ENCODE measurements at places on chromosomes 2 and 18.

GRCh38 chr2:52881606-52882005 lies 886.0 kb upstream of the CHAC2 start:
- DNase-seq = no peak

- DNase-seq = no peak
Measured at GRCh38 chr18:79518028-79518682, 122.4 kb downstream of the NFATC1 start.

DNA sequence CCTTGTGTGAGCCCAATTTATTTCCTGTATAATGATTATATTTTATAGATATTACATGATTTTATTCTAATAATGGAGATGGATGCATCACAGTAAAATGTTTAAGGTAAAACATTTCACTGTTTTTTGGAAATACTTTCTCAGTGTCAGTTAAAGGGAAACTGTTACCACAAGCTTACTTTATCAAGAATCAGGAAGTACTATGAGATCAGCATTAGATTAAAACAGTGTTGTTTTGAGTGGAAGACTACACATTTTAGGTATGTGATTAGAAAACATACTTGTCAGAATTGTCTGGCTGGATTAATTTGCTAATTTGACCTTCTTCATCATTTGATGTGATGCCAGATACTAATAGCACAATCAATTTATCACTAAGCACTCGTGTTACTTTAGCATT lies at the start of gene HRH4:
TSS of gene HRH4 (plus strand) at position 250 of the 400 bp plus-strand sequence. CDS start at position 342, 92 bp downstream.
- no peak for DNase-seq

DNA sequence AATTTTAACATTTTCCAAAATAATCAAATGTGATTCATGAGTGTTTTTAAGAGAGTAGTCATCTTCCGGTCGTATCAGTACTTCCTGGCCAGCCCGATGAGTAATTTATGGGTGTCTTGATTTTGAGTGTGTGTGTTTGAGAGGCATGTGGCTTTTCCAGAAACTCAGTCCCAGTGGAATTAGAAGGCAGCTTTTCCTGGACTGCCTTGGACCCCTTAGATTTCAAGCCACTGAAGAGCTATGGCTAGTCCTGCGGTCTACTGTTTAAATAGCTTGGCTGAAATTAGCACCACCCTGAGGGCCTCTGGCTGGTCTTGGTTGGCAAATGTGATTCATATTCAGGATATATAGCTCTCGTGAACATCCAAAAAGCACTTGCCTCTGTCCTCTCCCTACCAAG lies 59.4 kb downstream of the HK2 start:
- no peak for DNase-seq

DNA sequence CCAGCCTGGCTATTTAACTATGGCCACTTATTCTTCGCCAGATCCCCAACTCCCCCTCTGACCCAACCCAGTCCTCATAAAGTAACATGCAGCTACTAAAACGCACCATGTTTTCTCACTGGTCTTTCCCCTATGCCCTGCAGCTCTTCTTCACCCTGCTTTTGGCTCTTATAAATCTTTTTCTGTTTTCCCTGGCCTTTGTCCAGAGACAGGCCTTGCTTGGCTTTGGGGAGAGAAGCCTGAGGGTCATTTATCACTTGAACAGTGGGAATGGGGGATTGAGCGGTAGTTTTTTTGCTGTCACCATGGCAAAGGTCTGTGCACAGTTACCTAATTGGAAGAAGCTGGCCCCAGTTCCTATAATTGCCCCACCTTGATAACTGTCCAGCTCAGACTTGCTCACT lies 202.9 kb upstream of the NT5C1B start:
- no peak for DNase-seq

- no peak for DNase-seq
Measured at GRCh38 chr2:32949260-32949659, 2.5 kb downstream of the LTBP1 start.

DNA sequence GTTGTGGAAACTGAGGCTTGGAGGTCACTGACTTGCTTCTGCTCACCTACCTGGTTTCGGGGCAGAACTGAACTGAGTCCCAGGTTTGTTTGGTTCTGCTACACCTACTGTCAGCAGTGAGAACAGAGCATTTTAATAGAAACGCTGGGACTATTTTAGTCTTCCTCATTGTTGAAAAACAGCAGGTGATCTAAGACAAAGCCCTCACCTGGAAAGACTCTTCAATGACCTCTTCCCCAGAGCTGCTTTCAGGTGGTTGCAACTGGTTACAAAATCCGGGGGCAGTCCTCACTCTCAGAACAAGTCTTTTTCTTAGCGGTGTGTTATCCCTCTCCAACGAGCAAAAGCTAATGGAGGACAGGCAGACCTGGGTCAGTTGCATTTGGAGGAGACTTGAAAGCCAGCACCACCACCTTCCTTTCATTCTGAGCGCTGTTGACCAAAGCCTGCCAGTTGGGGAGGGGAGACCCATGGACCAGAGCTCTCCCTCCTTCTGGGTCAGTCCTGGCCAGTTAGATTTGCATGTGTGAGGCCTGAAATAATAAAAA lies 217.0 kb downstream of the NCK2 start:
- no peak for DNase-seq

DNA sequence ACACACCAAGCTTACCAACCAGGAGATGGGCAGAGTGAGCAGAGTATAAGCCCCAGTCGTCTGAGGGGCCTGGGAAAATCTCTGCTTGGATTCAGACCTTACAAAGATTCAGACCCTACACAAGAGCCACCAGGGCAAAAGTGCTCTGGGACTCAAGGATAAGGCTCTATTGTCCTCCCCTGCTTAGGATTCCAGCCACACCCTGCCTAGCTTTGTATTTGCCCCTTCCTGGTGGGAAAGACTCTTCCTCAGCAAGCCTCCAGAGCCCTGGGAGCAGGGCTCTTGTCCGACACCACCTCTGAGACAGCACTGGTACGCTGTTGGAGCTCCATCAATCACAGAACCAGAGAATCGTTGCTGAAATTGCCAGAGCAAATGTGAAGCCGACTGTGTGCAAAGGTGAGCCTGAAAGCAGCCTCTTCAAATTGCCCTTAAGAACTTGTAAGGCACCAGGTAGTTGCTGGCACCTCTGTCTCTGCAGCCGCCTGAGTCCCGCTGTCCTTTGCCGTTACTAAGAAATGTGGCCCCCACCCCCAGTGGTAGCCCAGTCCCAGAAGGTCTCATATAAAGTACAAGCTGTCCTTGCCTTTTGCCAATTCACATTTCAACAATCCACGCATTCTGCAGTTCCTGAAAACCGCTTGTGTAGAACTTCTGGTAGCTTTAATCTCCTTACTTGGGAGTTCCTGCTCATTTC lies 148.7 kb downstream of the CTIF start:
- DNase-seq = no peak

DNA sequence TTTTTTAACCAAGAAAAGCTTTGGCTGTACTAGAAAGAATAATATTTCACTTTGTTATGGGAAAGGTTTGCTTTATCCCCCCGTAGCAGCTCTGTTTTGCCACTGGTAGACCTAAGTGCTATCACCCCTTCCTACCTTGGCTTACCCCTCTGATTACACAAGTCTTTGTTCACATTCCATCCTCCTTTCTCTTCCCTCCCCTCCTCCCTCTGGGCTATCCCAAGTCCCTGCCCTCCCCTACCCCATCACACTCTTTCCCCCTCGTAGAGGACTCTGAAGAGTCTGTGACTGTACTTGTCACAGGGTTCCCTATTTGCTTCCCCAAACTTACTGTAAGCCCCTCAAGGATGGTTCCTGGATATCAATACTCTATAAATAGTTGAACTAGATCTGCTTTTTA lies 152.9 kb upstream of the NOSTRIN start:
- DNase-seq = no peak

- no peak for DNase-seq
Measured at GRCh38 chr18:8453528-8453927, 155.7 kb upstream of the RAB12 start.

- DNase-seq = no peak
Measured at GRCh38 chr18:43774497-43774896, 497.2 kb upstream of the SYT4 start.

GRCh38 chr18:27966881-27967280 lies 210.0 kb downstream of the CDH2 start:
- no peak for DNase-seq

- DNase-seq = no peak
Measured at GRCh38 chr18:58091099-58091611, 47.1 kb downstream of the NEDD4L start.

DNA sequence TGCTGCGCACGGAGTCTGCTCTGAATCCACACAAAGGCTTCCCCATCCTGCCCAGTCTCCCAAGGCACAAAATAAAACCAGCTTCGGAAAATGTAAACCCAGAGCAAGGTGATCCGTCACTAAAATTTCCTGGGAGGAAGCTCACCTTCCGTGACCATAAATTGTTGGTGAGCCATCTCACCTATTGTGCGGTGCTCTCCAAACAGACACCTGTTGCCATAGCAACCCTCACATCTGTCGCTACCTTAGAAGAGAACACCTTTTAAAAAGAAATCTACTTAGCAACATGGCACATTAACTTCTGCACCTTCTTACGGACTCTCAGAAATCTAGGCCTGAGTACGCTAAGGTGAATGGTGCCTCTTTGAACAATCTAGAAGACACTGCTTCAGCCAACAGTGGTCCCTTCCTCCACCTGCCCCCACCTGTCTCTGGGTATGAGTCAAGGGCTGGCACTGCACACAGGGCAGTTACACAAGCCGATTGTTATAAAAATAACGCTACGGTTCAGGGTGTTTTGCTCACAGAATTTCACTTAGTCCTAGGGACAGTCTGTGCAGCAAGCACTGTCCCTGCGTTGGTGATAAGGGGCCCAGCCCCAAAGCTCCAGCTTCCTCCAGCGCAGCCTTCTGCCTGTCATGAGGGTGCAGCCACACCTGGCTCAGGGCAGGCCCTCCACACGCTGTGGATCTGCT lies 114.9 kb upstream of the ID2 start:
- DNase-seq = no peak

GRCh38 chr18:22683196-22683676 lies 249.9 kb upstream of the RBBP8 start:
- DNase-seq = no peak

DNA sequence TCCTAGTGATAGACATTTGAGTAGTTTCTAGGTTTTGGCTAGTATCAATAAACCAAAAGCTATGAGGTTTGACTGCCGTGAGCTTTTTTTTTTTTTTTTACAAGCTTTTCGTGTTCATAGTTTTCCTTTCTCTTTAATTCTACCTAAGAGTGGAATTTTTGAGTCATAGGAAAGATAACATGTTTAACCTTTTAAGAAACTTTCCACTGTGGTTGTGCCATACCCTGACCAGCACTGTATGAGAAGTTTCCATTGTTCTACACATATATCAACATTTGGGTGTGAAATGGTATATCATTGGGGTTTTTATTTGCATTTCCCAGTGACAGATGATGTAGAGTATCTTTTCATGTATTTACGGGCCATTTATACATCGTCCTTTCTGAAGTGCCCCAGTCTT lies 31.7 kb downstream of the UBE2F start:
- peak; percentile 22 for DNase-seq

- DNase-seq = no peak
Measured at GRCh38 chr2:234995332-234996068, 43.7 kb downstream of the SH3BP4 start.
